ENCODE measurements at places on chromosomes 7 and 10.

GRCh38 chr10:52780391-52781155, 8.0 kb upstream of the MBL2 start:
- DNase-seq, result no peak

DNA sequence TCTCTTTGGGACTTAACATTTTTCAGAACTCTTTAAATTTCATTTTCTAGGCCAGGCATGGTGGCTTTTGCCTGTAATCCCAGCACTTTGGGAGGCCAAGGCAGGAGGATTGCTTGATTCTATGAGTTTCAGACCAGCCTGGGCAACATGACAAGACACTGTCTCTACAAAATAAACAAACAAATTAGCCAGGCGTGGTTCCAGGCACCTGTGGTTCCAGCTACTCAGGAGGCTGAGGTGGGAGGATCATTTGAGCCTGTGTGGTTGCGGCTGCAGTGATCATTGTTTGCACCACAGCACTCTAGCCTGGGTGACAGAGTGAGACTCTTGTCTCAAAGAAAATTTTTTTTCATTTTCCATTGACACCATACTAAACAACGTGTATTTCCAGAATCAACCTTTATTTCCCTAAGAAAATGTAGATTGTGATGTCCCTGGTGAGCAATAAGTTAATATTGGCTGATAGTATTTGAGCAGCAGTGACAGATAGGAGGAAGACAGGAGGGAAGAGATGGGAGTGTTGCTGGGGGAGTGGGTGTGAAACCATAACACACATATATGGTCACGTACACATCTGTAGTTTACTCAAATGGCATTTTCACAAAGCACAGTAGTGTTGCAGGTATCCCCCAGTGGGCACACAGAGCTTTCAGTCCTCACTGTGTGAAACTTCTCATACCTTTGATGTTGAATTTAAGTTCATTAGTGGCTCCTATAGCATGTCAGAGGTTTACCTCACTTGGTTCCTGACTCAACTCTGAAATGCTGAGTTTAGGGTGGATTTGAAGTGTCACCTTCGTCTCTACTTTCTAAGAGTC, 205.6 kb downstream of the AUTS2 start:
- no peak for DNase-seq

- no peak for DNase-seq
Observed at GRCh38 chr7:128886391-128887168, 23.9 kb downstream of the ATP6V1F start.

- DNase-seq, result no peak
Observed at GRCh38 chr10:6168084-6168483, 34.6 kb upstream of the PFKFB3 start.

DNA sequence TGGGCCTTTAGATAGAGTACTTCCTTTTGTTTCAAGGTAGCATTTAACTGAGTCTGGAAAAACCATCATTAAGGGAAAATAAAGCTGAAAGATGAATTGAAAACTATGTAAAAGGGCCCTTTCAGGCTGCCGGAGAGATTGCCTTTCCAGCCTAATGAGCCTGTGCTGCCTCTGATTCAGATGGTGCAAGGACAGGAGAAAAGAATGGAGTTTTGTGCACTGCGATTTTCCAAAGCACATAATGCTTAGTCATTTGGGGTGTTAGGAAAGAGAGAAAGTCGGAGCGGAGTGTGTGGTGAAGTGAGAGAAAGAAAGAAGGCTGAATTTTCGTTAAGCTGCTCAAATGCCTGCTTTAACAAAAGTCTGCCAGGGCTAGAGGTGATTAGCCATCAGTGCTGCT, 259.7 kb downstream of the PAXIP1 start:
- DNase-seq, result no peak

DNA sequence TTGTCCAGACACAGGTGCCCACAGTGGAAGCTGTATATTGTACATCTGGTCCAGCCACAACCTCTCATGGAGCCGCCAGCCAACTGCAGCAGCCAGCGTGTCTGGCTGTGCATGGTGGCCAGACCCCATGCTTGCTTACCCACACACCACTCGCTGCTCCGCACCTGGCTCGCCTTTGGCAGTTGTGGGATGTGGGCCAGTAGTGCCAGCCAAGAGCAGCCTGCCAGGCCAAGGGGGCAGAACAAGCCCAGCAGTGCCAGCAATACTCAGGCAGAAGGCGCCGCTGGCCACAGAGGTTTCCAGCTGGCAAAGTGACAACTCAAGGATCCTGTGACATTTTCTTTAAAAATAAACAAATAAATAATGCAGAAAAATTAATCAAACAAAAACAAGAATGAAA, 11.7 kb upstream of the TMEM243 start:
- DNase-seq, result no peak

DNA sequence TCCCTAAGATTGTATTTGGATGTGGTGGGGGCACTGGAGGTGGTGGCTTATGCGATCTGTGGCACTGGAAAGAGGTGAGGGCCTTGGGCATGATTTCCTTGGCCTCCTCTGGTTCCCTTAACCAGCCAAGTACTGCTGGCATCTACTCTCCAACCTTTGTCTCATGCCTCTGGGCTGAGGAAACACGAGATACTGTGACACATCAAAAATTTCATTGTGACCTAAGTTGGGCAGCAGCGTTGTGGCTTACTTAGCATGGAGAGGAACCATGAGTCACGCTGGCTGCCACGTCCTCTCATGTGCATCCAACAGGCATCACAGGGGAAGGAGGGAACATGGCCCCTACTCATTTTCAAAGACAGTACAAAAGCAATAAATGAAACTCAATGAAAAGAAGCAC, 29.7 kb upstream of the GSDME start:
- DNase-seq, result no peak

GRCh38 chr10:58514111-58514770, 1.6 kb downstream of the BICC1 start:
- DNase-seq, result no peak

GRCh38 chr7:152344253-152344652, 91.5 kb downstream of the KMT2C start:
- DNase-seq, result no peak

DNA sequence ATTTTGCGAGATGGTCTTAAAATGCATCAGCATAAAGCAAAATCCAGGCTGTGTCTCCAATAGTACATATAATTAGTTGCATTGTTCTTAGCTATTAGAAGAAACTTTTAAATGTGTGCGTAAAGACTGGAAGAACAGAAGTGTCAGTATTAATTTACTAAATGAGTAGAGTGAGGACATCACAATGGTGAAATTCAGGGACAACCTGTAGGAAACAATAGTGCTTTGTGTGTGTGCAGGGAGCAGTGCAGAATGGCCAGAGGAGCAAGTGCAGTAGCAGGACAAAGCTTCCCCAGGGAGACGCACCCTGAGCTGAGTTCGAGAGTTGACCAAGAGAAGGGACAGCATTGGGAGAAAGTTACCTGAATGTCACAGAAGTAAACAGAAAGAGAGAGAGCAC, 13.7 kb downstream of the ITGB8 start:
- no peak for DNase-seq

- DNase-seq, result no peak
Observed at GRCh38 chr7:117185124-117185523, 137.7 kb downstream of the WNT2 start.

DNA sequence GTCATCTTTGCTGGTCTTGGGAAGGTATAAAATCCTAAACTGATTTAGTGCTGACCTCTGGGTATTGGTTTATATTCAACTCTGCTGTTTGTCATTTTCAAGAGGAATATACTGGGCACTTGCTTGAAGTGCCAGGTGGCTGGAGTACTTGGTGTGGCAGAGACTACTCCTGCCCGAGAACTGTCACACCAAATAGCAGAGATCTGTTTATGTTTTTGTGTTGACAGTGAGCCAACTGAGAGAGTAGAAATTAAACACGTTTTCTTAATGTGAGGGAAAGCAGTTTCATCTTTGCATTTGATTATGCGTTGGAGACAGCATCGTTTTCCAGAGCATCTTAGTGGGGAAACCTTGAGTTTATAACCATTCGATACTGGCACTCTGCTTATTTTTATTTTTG, 174.4 kb downstream of the CDCA7L start:
- DNase-seq, result no peak

DNA sequence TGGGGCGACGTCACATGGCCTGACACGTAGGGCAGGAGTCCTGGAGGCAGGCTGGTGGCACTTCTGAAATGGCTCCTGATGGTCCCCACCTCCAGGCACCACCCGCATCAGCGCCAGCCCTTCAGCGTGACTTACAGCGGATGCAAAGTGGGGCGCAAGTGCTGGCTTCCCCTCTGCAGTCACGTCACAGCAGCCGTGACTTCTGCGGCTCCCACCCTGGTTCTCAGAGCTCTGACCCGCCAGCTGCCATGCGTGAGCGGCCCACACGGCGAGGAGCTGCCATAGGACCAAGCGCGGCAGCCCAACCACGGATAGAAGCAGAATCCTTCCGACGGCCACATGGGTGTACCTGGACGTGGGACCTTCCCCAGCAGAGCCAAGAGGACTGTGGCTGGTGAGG, 159.0 kb downstream of the ELFN1 start:
- no peak for DNase-seq

- DNase-seq, result no peak
Observed at GRCh38 chr10:51079331-51079730, 5.0 kb downstream of the PRKG1 start.

DNA sequence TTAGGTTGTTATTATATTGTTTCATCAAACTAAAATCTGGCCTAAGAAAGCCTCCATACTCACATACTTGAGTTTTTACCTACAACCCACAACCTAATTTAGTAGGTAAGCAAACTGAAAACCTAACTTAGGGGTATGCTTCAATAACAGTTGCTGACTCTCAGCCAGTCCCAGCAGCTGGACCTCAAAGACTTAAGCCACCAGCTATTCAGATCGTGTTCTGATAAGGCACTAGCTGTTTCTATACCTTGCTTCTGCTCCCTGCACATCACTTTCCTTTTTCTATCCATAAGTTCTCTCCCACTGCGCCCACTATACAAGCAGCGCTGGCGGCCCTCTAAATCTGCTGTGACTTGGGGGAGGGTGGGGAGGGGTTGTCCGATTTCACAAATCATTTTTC, 42.3 kb downstream of the SUGCT start:
- DNase-seq, result no peak
